ENCODE measurements at places on chromosomes 13 and 19.

- DNase-seq, result no peak
Measured at GRCh38 chr19:55641426-55642152, 787 bp downstream of the ZNF580 start.

DNA sequence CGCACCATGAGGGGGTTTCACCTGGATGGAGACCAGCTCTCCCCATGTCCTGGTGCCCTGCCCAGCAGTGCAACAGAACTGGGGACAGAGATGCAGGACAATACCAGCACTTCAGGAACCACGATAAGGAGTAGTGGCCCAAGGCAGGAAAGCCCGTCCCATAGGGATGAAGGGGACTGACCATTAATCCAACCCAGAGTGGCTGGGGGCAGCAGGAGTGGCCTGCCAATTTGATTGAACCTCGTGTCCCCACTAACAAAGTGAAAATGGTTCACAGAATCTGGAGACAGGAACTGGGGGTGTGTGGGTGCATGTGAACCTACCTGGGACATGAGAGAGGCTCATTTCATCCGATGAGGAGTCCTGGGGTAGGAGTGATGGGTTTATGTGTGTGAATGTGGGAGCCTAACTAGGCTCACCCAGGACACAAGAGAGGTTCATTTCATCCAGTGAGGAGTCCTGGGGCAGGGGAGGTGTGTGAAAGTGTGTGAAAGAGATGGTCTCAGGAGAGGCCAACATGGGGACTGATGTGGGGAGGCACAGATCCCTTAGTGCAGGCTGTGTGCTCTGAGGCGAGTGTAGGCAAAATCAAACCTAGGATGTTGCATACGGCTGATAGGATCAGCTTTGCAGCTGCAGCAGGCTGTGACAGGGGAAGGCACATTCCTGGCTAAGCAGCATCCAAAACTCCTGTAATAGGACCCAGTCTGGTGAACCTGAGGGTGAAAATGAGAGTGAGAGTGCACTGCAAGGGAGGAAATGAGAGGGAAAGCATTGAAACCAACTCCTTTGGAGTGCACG, 98.2 kb downstream of the ZNF429 start:
- DNase-seq, result no peak

DNA sequence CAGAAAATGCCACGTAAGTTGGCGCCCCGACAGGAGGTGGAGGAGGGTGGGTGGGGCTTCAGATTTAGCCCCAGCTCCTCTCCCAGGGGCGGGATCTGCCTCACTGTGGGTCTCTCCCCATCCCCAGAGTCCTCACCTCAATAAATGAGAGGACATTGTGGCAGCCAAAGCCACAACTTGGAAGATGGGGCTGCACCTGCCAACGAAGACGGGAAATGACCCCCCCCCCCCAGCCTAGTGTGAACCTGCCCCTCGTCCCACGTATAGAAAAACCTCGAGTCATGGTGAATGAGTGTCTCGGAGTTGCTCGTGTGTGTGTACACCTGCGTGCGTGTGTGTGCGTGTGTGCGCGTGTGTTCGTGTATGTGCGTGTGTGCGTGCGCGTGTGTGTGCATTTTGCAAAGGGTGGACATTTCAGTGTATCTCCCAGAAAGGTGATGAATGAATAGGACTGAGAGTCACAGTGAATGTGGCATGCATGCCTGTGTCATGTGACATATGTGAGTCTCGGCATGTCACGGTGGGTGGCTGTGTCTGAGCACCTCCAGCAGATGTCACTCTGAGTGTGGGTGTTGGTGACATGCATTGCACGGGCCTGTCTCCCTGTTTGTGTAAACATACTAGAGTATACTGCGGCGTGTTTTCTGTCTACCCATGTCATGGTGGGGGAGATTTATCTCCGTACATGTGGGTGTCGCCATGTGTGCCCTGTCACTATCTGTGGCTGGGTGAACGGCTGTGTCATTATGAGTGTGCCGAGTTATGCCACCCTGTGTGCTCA, 1.5 kb upstream of the TRAPPC5 start:
- DNase-seq, result peak; percentile 47

GRCh38 chr13:92575777-92576176, 650.8 kb upstream of the GPC6 start:
- no peak for DNase-seq

DNA sequence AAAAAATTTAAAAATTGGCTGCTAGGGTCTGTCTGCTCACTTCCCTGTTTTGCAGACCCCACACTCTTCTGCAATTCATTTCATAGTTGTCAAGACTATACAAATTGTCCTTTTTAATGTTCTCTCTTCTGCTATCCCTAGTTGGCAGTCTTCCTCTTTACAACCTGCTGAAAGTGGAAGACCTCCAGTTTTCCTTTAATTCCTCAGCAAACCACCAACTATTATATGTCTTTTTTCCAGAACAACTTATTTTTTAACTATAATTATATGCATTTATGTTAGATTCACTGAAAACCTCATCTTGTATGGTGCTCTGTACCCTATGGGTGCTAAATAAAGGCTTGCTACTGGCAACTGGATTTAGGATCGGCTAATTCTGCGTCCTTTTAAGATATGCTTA, 1.1 kb upstream of the PHF11 start:
- DNase-seq, result no peak

DNA sequence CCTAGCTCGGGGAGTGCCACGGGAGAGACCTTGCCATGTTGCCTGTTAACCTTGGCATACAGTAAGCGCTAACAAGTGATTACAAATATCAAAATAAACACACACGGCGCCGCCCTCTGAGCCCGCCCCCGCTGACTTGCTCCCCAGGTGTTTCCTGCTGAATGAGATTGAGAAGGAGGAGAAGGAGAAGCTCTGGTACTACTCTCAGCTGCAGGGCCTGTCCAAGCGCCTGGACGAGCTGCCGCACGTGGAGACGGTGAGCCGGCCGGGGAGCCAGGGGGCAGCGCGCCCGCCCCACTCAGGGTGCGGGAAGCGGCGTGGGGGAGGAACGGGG, 5.0 kb downstream of the APC2 start:
- no peak for DNase-seq

GRCh38 chr13:110206185-110206584, 100.8 kb downstream of the COL4A1 start:
- DNase-seq, result no peak

DNA sequence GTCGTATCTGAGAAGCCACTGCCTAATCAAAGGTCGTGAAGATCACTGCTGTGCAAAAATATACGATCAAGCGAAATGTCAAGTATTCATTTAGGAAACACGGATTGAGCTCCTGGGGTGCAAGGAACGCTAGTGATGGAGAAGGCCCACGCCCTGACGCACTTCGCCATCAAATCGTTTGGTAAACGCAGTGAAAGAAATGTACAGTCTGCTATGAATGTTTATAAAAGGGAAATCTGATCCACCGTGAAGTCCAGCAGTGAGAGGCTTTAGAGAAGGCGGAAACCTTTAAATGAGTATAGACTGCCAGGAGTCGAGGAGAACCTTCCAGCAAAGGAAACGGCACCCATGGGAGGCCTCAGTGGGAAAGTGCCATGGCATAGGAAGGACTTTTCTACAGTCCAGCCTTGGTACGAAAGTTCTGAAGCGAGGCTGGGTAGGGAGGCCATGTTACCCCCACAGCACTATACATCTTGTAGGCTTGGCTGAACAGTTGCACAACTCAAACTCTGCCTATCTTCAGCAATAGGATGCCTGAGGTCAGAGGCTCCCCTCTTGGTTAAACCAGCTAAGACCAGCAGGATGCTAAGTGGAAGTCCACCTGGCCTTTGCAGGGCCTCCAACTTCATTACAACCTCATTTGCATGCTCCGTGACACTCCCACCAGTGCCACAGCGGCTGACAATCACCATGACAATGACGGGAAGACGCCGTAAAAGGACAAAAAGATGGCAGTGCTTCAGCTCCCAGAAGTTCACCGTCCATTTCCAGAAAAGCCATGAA, 20.4 kb downstream of the PCID2 start:
- DNase-seq, result no peak

GRCh38 chr19:30678168-30678567, 306.0 kb downstream of the ZNF536 start:
- DNase-seq, result no peak

DNA sequence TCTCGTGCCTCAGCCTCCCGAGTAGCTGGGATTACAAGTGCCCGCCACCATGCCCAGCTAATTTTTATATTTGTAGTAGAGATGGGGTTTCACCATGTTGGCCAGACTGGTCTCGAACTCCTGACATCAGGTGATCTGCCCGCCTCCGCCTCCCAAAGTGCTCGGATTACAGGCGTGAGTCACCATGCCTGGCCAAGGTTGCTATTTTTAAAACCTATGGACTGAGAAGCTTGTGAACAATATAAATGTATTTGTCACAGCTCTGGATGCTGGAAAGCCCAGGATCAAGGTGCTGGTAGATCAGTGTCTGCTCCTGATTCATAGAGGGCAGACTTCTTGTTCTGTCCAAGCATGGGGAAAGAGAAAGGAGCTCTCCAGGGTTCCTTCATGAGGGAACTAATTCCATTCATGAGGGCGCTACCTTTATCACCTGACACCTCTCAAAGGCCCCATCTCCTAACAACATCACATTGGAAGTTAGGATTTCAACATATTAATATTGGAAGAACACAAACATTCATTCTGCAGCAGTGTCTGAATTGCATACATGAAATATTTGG, 16.1 kb downstream of the CARD8 start:
- DNase-seq, result no peak

DNA sequence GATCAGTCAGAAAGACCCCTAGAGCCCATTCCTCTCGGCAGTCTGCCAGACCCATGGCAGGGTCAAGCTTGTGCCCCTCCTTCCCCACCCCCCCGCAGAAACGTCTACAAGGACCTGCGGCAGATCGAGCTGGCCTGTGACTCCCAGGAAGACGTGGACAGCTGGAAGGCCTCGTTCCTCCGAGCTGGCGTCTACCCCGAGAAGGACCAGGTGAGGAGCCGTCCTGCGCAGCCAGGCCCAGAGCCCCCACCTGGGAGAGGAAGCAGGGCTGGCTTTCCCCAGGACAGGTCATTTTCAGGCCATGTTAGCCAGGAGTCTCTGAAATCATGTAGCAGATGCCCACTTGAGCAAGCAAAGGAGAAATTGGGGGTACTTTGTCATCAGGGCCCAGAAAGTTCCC, 12.3 kb downstream of the TMED1 start:
- no peak for DNase-seq

- DNase-seq, result no peak
Measured at GRCh38 chr13:91045351-91046034, 302.0 kb upstream of the MIR17HG start.
